Cardiac fibroblast (primary cell): ENCODE measurements at places on chromosomes 7 and 10.

- peak; percentile 1 for DNase-seq
These were observed 185.7 kb upstream of the AUTS2 start for GRCh38 chr7:69412331-69413146.

DNA sequence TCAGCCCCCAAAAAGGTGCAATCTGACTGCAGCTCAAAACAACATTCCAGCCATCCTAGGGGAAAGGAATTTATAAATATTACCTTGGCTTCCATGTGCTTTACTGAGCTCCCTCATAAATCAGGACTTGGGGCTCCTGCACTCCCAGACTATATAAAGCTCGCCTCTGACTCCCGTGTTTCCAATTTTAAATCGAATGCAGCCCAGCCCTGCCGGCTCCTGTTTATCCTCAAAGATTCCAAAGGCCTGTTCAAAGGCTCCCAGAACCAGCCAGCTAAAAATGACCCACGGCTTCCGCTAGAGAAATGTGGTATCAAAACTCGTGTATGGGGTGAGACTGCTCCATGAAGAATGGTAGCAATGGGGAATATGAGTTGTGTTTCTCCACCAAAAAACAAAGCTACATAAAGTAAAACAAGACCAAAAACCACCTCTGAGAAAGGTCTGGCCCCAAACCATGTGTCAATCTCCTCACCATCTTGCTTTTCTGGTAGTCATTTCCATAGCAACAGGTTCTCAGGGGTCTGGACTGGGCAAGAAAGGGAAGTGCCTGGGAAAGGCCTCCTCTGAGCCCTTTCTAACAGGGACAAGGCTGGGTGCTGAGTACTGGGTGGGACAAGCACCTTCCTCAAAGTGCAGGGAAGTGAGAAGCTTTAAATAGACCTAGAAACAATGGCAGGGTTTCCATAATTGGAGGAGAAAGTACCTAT is 5.1 kb downstream of the CALML3 start:
- DNase-seq: no peak

GRCh38 chr7:380711-381210 is 90.8 kb downstream of the FOXL3 start:
- DNase-seq: no peak

DNA sequence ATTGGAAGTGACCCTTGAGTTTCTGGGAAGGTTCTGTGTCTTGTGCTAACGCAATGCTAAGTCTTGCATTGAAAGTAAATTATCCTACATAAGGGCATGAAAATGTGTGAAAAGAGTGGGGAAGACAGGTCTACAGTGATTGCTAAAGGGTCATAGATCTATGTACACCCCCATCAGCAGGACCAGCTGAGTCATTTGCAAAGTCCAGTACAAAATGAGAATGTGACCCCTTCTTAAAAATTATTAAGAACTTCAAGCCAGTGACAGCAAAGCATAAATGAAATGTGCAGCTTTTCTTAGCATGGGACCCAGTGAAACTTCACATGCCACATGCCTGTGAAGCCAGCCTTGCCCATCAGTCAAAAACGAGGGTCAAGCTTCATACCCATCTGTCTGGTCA is 640.7 kb upstream of the MKI67 start:
- no peak for DNase-seq
